Activated T-cell treated with anti-CD3 and anti-CD28 coated beads, Interleukin-2, amount 50 U/mL, for 4 hours (primary cell): ENCODE measurements at places on chromosomes 16 and 17.

DNA sequence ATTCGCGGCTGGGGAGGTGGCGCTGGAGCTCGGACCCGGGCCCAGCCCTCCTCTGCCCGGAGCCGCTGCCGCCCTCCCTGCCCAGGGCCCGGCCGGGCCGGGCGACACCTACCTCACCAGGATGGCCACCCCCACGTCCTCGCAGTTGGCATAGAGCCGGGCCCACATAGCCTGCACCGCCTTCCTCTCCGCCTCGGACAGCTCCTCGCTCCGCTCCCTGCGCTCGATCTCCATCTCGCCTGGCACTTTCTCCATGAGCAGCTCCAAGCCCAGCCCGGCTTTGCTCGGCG is 276 bp downstream of the CYGB start:
- DNase-seq = no peak

DNA sequence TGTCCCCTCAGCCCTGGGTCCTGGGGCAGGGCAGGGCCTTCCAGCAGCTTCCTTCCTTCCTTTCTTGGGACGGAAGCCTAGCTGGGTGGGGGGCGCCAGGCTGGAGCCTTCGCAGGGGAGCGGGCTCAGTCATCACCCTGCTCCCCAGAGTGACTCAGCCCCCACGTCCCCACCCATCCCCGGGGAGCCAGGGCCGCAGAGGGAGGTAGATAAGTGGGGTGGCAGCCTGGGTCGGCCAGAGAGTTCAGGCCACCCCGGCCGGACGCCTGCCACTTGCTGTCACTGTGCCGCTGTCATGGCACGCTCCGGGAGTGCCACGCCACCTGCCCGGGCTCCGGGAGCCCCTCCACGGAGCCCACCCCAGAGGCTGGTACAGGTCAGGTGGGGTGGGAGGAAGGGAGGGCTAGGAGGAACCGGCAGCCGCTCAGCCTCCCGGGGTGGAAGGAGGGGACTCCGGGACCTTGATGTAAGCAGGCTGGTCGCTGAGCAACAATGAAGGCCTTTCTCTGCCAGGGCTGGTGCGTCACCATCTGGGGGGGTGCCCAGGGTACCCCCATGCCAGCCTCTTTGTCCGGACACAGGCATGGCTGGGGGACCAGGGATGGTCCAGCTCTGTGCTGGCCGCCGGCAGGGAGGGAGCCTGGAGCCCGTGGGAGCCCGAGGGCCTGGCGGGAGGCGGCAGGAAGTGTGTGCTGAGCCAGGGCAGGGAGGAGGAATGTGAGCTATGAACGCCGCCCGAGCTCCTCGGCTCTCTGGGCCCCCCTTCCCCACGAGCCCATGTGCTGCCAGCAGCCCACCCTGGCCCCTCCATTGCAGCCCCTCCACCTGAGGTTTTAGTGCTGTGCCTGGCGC is 6.6 kb downstream of the NHERF2 start:
- no peak for DNase-seq

GRCh38 chr16:19884611-19885450 is at the start of gene GPRC5B:
Gene GPRC5B, minus strand, starts transcription at chr16:19884848. Its CDS starts 12,003 bp downstream, at chr16:19872845.
- peak; percentile 32 for DNase-seq

DNA sequence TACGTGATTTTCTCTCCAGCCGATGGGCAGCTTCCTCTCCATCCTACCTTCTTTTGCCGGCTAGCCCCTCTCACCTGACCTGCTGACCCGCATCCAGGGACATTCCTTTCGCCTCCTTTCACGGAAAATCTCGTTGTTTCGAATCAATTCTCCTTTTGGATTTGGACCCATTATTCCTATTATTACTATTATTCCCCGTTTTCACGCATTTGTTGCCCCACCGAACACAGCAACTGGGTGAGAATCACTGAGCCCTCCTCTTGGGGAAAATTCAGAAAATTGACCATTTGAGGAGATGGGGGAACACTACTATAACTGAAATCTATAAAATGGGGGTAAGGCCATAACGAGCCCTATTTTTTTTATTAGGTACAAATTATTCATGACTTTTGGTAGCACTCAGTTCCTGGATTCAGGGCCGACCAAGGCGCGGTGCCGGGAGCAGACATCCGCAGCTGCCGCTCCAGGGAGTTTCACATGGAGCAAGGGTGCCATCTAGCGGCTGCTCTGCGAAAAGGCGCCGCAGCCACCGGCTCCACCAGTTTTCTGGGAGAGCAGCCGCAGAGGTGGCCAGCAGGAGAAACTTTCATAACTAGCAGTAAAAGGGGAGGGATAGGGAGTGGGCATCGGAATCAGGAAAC is 3.3 kb upstream of the HOXB8 start:
- peak; percentile 86 for DNase-seq

DNA sequence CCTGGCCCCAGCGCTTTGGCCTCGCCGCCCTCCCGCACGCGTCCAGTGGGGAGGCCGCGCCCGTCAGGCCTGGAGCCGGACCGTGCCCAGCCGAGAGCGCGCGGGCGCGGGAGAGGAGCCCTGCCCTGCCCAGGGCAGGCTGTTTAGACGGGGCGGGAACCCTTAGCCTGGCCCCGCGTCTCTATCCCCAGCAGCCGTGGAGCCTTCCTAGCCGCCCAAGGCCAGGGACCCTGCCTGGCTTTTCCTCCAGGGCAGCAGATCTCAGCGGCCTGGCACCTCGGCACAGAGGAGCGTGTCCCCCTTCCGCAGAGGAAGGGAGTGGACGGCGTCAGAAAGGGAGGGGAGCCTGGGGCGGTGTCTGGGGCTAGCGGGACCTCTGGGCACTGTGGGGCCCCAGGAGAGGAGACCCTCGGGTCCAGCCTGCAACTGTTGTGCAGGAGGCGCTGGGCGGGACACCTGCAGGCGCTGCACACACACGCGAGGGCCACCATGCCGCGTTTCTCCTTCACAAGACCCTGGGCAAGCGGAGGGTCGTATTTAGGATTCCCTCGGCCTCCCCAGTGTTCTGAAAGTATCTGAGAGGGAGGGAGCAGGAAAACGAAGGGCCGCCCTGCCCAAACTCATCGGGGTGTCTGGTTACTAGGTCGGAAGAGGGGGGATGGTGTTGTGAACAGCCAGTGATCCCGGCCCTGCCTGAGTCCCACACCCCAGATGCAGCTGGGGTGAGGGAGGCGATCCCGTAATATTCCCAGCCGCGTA is 2.3 kb upstream of the NPTX1 start:
- no peak for DNase-seq

DNA sequence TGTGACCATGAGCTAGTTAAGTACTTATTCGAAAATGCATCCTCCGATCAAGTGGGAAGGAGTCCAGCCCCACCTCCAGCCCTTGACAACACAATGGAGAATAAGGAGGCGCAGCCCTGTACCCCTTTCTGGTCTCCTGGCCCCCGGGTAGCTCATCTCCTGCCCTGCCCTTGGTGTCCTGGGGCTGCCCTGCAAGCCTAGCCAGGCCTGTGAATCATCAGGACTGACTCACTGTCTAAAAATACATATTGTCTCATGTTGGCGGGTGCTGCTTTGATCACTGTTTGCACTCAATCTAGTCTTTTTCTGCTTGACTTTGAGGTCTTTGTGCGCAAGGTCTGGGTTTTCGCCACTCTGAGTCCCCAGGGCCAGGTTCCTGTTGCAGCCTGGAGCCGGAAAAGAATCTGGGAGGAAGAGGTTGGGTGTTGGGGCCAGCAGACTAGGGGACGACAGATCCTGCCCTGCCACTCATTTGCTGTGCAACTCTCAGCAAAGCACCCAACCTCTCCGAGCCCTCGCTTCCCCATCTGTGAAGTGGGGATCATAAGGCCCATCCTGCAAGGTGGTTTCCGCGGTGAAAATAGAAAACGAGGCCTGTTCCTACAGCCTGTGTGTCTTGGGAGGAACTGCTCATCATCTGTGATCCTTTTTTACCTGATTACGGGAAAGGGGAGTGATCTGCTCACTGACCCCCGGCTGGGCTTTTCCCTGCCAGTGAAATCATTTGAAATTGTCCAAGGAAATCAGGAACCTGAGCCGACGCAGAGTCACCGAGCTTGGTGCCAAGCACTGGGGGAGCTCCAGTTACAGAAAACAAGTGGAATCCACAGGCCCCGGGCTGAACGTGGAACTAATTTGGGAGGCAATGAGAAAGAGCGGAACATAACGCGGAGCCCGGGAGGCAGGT is 230.4 kb downstream of the PARN start:
- no peak for DNase-seq

GRCh38 chr16:61836804-61837393 is 199.3 kb downstream of the CDH8 start:
- no peak for DNase-seq

DNA sequence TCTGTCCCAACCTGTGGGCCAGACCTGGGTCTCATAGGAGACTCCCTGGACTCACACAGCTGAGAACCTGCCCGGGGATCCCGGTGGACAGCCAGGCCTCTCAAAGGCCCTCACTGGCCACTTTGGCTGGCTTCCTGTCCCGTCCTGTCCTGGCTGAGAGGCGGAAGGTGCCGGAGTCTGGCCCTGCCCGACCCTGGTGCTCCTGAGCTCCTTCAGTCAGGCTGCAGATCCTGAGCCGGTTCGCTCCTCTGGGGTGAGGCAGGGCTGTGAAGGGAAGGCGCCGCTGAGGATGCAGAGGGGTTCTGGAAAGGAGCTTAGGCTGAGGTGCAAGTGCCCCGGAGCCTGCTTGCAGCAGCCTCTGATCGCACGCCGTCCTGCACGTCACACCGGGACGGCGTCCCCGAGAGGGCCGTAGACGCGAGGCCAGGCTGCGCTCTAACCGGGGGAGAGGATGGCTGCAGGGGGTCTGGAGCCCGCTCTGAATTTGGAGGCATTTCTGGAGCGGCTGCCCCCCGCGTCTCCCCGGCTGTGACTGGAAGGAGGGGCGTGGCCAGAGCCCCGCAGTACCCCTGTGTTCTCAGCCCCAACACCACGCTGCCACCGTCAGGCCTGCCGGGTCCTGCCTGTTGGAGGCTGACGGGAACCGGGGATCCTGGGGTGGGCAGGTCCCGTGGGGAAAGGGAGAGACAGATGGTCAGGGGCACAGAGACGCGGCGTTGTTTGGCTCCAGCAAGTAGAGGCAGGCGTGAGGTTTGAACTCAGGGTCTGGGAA is 4.1 kb downstream of the HGS start:
- DNase-seq = no peak

GRCh38 chr17:72642720-72643119 is 449.8 kb downstream of the SLC39A11 start:
- no peak for DNase-seq
